ENCODE measurements at places on chromosomes 3 and 15.

DNA sequence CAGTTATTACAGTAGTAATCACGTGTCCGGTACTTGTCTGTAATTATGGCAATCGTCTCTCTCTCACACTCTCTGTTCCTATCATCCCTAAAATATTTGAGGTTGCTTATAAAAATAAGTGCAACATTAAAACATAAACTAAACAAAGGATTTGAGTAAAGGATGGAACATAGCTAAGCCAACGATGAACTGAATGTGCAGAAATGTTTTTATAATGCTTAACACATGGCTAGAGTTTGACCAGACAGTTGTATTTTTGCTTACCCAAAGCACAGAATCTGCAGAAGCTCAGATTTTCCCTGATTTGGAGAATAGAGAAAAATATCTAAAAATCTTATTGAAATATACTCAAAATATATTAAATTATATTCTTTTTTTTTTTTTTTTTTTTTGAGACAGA is 1030.9 kb downstream of the NAALADL2 start:
- no peak for DNase-seq

DNA sequence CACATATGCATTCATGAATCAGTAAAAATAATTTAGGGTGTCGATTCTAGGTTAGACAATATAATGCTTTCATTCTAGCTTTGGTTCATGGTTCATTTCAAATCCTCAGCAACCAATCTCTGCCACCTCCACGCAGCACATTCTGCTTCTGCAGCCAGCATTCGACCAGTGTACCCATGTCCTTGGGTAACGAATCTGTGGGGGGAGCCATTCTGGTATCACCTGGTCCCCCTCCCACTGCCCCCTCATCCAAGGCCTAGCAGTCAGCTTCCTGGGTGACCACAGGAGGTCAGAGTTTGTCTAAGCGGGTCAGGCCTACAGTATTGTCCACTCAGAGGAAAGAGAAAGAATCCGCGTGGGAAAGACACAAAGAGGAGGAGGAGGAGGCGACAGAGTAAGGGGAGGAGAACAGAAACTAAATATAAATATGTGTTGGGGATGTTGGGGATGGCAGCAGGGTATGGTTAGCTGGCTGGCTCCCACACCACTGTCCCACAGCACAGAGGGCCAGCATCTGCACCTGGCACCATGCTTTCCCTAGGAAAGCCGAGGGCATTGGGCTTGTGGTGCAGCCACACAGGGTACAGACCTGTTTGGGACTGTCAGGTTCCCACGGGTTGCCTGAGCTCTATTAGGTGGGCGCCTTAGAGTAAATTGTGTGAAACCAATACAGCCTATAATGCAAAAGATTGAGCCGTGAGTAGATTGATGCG is 12.1 kb downstream of the PAK6 start:
- DNase-seq: no peak

DNA sequence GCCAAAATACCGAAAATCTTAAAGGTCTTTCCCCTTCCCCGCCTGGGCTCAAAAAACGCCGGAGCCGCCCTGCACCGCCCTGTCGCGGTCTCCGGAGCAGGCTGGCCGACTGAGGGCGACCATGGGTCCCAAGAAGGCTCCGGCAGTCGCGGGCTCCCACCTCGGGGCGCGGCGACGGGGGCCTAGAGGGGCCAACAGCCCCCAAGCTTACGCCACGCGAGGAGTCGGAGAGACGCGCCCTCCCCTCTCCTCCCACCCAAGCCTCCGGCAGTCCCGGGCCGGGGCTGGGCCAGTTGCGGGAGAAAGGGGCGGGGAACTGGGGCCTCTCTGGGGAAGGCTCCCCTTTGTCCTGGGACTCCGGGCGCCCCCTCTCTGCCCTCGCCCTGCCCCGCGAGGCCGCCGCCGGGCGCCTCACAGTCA is 69.2 kb downstream of the GOLGA8B start:
- peak; percentile 6 for DNase-seq

DNA sequence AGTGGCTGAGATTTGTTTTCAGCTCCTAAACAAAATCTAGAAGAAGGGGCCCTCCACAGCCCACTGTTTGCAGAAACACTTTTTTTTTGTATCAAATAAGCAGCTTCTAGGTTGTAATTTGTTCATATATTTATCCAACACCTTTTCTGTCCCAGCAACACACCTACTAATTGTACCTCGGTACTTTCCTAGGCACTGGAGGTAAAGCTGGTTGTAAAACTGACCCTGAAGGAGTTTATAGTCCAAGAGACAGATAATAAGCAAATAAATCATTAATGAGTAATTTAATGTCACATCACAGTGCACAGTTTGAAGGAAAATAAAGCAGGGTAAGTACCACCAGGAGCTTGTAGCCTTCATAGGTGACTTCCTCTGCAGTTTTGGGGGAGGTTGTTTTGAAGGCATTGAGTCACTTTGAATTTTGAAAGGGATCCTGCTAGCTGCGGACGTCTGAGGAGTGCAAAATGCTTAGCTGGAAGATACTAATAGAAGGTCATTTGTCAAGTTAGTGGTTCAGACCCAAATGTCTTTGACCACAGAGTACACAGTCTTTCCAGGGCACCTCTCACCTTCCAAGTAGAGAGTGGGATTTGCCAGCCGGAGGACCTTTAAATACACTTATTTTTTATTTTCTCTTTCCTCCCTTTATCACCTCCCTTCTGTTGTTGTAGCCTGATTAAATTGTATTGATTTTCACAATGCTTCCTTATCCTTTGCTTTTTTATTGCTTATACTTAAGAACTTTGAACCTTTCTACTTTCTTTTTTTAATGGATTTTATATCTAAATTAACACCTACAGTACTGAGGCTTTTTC is 53.8 kb downstream of the CMSS1 start:
- DNase-seq: no peak

GRCh38 chr15:69375151-69375790 is 38.9 kb upstream of the KIF23 start:
- DNase-seq: no peak

GRCh38 chr3:183555541-183556081 is at the start of gene KLHL6:
TSS of gene KLHL6 (minus strand) at chr3:183555706. CDS start at chr3:183555653, 53 bp downstream.
- no peak for DNase-seq

GRCh38 chr15:74350295-74351275 is 16.9 kb downstream of the CYP11A1 start:
- DNase-seq: no peak

GRCh38 chr15:25787381-25787780 is 75.7 kb downstream of the ATP10A start:
- DNase-seq: no peak

- no peak for DNase-seq
Observed at GRCh38 chr3:160143482-160143881, 81.7 kb upstream of the C3orf80 start.

GRCh38 chr3:76815561-76815960 is 224.3 kb upstream of the ROBO2 start:
- no peak for DNase-seq

DNA sequence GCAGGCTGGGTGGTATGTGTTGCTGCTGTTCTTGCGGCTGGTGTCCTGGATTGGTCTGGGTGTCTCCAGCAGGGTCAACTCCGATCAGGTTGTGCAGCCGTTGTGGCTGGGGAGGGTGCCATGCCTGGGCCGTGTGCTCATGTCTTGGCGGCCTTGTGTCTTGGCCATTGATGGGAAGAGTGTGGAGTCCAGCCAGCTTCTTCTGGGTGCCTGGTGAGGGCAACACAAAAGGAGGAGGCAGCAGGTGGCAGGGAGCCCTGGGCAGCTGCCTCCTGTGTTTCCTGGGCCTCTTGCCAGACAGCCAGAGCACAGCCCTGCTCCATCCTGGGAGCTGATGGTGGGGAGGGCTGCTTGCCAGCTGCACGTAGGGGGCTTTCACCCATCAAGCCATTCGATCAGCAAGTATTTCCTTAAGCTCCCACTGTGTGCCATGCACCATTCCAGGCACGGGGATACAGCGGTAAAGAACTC is 4.3 kb downstream of the CHAC1 start:
- DNase-seq: no peak

GRCh38 chr3:141058996-141059395 is 7.8 kb downstream of the SPSB4 start:
- no peak for DNase-seq

GRCh38 chr15:36901012-36901411 is 199.3 kb downstream of the MEIS2 start:
- DNase-seq: no peak

- DNase-seq: no peak
Observed at GRCh38 chr3:173988909-173989308, 591.4 kb downstream of the NLGN1 start.

GRCh38 chr3:52228751-52229291 is 3.4 kb upstream of the TLR9 start:
- DNase-seq: no peak

- DNase-seq: no peak
Observed at GRCh38 chr3:55742022-55742831, 255.1 kb upstream of the WNT5A start.
